ENCODE measurements at places on chromosomes 5 and 9.

GRCh38 chr5:136332223-136333015, 32.9 kb downstream of the TRPC7 start:
- DNase-seq, result no peak

DNA sequence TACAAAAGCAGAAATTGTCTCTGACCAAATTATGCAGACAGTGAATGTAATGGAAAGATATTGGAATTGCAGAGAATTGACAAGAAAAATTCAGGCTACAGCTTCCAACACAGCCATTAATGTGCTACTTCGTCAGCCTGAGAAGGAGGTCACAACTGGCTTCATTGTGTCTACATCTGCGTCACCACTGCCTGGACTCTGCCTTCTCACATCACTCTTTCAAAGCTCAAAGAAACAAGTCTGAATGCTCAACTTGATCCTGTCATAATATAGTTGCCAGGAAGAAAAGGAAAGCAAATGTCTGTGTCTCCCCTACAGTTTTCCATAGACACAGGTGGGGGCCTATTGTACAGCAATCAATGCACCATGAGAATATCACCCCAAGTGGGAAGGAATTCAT, 806.5 kb upstream of the CDH10 start:
- no peak for DNase-seq

GRCh38 chr9:95752129-95752731, 123.3 kb upstream of the ERCC6L2 start:
- DNase-seq, result no peak

GRCh38 chr5:72785801-72786200, 30.7 kb upstream of the TNPO1 start:
- no peak for DNase-seq

DNA sequence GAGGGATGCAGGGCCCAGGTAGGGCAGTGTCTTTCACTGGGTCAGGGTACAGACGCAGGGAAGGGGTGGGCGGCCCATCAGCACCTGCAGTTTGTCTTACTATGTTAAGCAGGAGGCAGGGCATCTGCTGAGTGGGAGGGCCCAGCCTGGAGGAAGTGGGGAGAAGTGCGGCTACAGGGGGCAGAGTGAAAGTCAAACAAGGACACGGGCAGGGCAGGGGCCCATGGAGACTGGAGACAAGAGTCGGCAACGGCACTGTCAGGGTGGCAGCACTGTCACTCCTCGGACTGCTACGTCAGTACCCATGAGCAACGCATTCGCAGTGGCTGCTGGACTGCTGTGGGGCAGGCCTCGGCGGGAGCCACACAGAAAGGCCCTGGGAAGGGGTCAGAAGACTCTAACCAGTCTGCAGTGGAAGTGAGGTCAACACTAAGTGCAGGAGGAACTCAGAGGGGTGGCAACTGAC, 19.7 kb downstream of the CAMSAP1 start:
- peak; percentile 56 for DNase-seq

- no peak for DNase-seq
Observed at GRCh38 chr5:153755913-153756500, 265.5 kb downstream of the GRIA1 start.

GRCh38 chr5:138180183-138180782, 1.4 kb downstream of the KIF20A start:
- DNase-seq, result peak; percentile 56

- peak; percentile 91 for DNase-seq
Observed at GRCh38 chr5:143008809-143009521, 238.8 kb downstream of the ARHGAP26 start.

- no peak for DNase-seq
Observed at GRCh38 chr9:126773004-126773607, 31.7 kb upstream of the ZBTB43 start.

DNA sequence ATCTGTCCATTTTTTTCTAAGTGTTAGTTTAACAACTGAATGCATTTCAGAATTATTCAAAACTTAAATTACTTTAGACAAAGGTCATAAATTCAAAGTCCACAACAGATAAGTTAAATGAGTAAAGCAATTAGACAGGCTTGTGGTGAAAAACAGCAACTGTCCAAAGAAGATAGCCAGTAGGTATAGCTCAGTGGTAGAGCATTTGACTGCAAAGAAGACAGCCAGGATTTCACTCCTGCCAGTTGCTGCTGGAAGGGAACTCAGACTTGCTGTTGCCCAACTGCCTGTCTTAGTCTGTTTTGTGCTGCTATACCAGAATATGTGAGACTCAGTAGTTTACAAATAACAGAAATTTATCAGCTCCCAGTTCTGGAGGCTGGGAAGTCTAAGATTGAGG, 10.0 kb downstream of the FANCC start:
- DNase-seq, result no peak

All from CD4-positive, alpha-beta T cell treated with Interleukin-10 for 1 hour (primary cell).